ENCODE measurements at places on chromosomes 3 and 15.

DNA sequence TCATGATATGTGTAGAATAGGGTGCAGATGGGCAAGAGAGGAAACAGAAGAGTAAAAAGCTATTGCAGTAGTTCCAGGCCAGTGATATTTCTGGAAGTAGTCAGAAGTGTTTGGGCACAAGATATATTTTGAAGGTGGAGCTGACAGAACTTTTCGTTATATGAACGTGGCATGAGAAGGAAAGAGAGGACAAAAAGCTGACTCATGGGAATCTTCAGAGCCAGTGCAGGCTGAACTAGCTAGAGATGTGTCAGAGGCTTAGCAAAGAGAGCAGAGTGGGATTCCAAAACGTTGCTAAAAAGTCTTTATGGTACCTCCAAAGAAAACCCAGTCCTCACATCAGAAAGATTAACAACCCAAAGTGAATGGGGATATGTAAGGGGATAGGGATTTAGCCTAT lies 28.7 kb downstream of the TRIM69 start:
- DNase-seq: no peak

DNA sequence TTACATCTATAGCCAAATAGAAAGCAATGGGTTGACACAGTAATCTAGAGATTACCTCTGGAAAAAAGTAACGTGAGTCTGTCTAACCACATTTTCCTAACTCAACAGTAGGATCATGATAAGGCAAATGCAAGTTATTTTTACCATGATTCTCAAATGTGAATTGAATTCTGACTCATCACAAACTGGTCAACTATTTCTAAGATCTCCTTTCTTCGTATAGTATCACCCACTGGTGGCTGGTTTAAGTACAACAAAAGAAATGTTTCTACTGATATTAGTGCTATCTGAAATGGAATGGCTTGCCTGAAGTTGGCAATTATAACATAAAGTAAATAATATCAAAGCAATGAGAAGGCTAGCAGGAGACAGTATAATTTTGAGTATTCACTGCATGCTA lies 102.2 kb downstream of the ABI3BP start:
- DNase-seq: no peak

DNA sequence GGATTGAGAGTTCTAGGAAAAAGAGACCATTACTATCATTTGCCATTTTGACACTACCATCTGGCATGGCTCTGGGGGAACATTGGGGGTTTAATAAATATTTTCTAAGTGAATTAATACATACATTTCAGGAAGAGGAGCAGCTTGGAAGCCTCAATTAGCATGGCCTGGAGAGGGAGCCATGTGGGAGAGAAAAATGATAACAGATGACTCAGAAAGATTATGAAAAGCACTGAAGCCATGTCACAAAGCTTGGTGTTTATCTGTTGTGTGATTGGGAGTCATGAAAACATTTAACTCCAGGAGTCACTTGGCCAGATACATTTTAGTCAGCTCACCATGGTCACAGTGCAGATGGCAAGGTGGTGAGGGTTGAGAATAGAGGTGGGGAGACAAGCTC lies 121.0 kb downstream of the SSR3 start:
- DNase-seq: no peak

- DNase-seq: no peak
Observed at GRCh38 chr3:114732353-114732752, 414.7 kb downstream of the ZBTB20 start.

- no peak for DNase-seq
Observed at GRCh38 chr15:99365242-99365641, 114.0 kb downstream of the LRRC28 start.
